Foreskin fibroblast (primary cell): ENCODE measurements at places on chromosomes 1 and 21.
A peak's percentile ranks its signal among the peaks of the same experiment; 100 is the strongest.

- peak; percentile 26 for DNase-seq
Measured at GRCh38 chr1:68571454-68572235, 74.8 kb upstream of the DEPDC1 start.

DNA sequence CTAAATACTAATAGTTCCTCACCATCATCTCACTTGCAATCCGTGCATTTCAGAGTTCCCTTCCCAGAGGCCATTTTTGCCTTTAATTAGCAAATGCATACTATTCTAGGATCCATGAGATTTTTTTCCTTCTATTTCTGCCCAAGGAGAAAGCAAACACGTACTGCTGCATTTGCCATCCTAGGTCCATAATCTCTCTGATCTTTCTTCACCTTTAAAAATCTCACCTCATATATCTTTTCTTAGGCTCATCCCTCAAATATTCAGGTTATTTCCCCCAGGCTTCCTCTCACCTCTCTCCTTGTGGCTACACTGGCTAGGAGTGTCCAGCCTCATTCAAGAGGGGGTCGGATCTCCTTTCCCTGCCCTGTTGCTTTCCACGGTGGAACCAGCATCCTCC lies 338.6 kb downstream of the SETD4 start:
- DNase-seq = no peak

- peak; percentile 95 for DNase-seq
Measured at GRCh38 chr21:16794950-16795349, 717.9 kb upstream of the CXADR start.

- peak; percentile 70 for DNase-seq
Measured at GRCh38 chr1:98099501-98099900, 178.7 kb upstream of the DPYD start.

DNA sequence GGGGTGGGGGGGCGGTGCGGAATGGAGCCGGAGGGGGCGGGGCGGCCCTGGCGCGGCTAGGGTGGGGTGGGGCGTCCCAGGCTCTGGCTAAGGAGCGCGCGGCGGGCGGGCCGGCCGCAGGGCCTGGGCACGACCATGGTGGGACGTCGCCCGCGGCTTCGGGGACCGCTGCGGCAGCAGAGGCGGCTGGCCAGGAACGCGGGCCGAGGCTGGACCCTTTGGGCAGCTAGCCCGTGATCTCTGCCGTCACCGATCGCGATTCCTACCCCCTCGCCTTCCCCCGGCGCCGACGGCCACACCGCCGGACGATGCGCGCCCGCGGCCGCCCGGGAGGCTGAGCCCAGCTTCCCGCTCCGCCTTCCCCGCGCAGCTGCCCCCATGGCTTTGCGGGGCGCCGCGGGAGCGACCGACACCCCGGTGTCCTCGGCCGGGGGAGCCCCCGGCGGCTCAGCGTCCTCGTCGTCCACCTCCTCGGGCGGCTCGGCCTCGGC lies at the start of gene MAP3K21:
TSS of gene MAP3K21 (plus strand) at position 74 of the 491 bp plus-strand sequence. CDS start at position 379, 305 bp downstream.
- no peak for DNase-seq

DNA sequence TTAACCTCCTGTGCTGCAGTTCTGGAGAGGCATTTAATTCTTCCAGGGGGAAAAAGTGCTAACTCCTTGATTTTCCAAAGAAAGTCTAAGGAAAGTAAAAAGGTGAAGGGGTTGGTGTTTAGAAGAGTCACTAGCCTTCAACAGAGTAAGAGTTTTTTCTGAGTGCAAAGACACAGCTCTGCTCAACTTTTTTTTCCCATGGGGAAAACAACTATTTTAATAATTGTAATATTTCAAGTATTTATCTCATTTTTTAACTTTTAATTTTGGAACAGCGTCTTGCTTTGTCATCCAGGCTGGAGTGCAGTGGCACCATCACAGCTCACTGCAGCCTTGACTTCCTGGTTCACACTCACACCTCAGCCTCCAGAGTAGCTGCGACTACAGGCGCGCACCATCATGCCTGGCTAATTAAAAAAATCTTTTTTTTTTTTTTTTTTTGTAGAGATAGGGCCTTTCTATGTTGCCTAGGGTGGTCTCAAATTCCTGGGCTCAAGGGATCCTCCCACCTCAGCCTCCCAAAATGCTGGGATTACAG lies 202.6 kb downstream of the APP start:
- no peak for DNase-seq

- no peak for DNase-seq
Measured at GRCh38 chr21:38800924-38801744, 4.6 kb upstream of the ETS2 start.

DNA sequence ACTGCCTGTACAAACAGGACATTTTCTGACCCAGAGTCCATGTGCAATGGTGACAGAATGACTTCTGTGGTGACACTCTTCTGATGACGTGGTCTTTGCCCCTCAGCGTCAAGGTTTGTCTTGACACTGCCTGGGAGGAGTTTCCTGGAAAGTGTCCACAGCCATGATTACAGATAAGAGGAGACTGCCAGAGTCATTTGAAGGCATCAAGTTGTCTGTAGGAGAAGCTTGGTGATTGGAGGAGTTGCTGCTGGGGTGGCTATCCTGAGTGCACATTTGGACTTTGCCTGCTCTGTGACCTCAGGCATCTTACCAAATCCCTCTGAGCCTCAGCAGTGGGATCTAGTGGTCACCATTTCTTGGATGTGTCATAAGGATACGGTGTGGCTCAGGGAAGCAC lies 17.7 kb downstream of the TCHHL1 start:
- DNase-seq = no peak

GRCh38 chr1:15260418-15261154 lies 13.6 kb downstream of the FHAD1 start:
- peak; percentile 18 for DNase-seq

DNA sequence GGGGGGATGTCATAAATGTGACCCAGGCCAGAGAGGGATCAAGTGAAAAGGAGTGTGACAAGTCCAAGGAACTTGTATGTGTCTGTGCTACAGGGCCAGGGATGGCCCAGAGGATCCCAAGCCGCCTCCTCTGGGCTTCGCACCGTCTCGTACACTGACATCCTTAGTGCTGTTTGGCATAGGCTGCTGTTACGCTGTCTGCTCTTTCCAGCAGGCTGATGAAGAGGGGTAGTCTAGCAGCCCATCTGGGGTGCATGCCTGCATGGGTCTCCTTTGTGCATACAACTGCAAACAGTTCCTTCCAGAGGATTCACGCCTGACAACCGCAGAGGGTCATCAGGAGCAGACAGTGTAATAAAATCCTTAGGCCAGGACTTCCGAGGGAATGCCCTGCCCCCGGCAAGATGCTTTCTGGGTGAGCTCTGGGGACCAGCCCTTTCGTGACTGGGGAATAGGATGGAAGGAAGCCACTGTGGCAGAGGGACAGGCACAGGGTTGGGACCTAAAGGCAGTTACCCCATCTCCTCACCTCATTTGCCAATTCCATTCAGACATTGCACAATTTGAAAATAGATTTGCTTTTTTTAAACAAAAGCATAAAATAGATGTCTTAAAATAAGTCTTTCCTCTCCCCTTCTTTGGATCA lies 6.3 kb upstream of the GOLT1A start:
- DNase-seq = peak; percentile 34

DNA sequence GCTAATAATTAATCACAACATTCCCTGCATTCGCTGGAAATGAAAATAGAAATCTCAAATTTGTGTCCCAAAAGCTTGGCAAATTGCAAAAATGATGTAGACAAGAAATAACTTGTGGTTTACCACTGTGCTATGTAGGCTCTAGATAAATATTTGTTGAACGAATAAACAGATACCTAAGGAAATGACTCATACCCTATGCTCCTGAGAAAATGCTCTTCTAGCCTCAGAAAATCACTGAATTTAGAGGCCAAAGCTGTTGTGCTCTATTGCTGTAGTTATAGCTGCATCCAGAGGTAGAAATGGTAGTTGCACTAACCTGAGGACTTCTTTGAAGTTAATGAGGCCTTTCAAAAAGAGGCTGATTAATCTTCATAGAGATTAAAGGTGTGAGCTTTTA lies 142.0 kb upstream of the ZNHIT6 start:
- peak; percentile 69 for DNase-seq

DNA sequence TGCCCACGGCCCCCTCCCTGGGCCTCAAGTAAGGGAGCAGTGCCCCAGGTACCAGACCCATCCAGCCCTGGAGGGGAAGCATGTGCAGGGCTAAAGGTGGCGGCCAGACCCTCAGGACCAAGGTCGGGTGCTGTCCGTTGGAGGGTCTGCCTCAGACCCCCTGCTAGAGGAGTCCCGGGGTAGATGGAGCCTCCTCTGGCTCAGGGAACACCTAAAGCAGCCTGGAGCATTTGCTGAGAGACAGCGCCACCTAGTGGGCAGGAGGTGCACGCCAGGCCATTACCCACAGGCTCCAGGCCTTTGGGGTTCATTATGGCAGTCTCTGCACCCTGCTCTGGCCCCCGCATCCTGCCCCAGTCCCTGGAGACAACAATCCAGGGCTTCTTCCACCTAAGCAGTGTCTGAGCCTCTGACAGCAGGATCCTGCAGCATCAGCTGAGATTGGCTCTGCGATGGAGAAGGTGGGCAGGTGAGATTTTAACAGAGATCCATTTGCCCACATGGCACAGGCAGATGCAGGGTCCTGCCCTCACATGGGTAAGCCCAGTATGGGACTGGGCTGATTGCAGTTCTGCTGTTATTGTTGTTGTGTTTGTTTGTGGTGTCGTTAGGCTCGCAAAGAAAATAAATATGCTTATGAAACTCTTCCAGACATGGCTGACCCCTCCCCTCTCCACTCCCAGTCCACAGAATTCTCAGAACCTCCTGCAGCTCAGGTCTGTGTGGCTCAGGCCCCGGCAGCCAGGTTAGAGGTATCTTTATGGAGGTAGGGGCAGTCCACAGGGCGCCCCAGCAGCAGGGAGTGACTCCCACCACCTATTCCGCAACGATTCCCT lies 42.4 kb downstream of the CTNNBIP1 start:
- peak; percentile 85 for DNase-seq

GRCh38 chr1:206685334-206685768 lies 646 bp downstream of the MAPKAPK2 start:
- peak; percentile 28 for DNase-seq

- DNase-seq = peak; percentile 37
Measured at GRCh38 chr1:164602480-164603093, 43.6 kb downstream of the PBX1 start.
